ENCODE measurements at places on chromosomes 13 and 19. TPM values are rescaled to one million over a fixed set of nuclear protein-coding genes. Genes with fewer than 3 reads are reported as not detected.

The OR10H2 gene
- total RNA-seq = not detected

The FREM2 gene
- not detected for total RNA-seq

The PABPC3 gene
- total RNA-seq = 0.13 TPM

The CPB2 gene
- total RNA-seq = not detected

The CGB8 gene
- total RNA-seq = 2.5 TPM

The LRRC4B gene
- total RNA-seq = 0.21 TPM

The FOXA3 gene
- 0.91 TPM for total RNA-seq

All from A549 treated with Hydrocortisone at 1 μM for 4 hours (cell line).